ENCODE measurements at places on chromosomes 1 and 21.

DNA sequence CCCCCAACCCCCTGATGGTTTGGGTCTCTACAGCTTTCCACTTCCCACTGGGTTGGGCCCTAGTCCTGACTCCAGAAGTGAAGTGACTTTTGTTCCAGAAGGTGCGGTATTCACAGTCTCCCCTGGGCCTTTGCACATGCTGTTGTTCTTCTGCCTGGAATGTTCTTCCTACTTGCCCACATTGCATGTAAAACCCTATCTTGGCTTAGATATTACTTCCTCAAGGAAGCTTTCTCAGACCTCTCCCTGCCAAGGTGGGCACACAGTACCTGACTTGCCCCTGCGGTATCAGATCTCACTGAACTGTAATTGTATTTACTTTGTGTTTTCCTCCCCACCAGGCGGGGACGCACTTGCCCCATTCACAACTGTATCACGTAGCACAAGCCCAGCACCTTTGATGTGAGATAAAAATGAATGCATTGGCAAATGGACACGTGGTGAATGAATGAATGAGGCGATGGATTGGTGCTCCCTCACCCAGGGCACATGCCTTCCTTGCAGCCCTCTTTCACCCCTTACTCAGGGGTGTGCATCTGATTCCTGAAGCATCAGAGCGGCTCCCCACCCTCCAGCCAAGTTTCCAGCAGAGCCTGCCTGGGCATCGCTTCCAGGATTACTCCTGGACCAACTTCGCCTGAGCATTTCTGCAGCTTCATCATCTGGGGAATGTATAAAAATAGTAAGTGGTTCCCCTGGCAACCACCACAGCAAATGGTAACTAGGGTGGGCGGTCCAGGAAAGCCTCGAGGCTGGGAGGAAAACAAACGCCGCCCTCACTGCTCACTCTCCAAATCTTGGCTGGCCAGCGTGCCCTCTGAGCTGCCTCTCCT, 19.8 kb downstream of the NENF start:
- no peak for DNase-seq

DNA sequence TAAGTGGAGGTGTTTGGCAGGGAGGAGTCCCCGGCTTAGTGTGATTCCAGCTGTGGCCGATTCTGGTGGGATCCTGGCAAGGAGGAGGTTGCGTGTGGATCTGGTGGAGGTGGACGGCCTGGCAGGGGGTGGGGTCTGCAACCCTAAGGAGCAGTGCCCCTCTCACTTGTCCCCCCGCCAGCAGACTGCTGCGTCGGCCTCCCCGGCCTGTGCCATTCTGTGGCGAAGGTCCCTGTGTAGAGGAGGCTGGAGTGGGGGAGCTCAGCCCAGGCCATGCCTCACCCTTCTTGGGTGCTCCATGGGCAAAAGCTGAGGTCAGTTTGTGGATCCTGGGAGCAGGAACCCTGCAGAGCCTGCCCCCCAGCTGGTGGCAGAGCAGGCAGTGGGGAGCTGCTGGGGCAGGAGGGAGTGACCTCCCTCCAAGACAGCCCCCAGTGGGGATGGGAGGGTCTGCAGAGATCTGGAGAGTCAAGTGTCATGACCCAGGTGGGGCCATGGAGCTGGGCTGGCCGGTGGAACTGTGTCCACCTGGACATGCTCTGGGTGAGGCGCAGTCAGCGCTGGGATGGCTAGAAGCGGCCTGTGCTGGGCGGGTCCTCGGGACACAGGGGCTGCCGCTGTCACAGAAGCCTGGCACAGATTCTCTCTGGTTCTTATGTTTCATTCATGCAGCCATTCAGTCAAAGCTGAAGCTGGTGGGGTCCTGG, 5.3 kb downstream of the MIB2 start:
- no peak for DNase-seq

GRCh38 chr1:234536741-234537140, 57.8 kb upstream of the TARBP1 start:
- no peak for DNase-seq

DNA sequence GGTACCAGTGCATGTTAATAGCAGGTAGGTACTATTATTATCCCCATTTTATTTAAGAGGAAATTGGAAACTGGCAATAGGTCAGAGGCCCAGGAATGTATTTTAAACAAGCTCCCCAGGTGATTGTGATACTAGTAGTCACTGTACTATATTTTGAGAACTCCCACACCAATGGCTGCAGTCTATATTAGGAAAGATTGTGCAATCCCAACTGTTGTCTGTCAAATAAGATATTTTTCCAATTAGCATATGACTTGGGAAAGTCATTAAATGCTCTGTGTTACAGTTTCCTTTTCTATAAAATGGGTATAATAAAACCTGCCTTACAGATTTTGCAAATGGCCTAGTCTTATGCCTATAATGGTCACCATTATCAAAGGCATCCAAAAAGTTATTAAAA, 94.2 kb upstream of the DMRTA2 start:
- no peak for DNase-seq

GRCh38 chr1:87826681-87827251, 498.1 kb downstream of the LMO4 start:
- DNase-seq, result peak; percentile 15

GRCh38 chr1:31598980-31599379, 18.5 kb upstream of the HCRTR1 start:
- no peak for DNase-seq

DNA sequence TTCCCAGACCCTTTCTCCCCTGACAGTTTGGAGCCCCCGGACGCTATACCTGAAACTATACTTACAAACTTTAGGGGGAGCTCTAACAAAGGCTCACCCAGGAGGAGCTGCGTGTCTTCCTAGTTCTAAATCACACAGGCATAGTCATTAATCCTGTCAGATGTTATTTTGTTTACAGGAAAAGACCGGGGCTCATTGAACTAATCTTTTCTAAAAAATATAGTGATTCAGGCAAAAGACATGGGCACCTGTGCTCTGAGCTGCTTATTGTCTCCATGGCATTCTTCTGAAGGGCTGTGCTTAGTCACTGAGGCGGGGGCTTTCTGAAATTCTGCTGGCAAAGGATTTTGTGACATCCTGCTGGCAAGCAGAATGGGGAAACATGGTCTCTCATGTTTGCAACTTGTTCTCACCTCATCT, 1577.0 kb downstream of the NCAM2 start:
- peak; percentile 49 for DNase-seq

GRCh38 chr1:42258218-42258617, 76.8 kb downstream of the FOXJ3 start:
- DNase-seq, result no peak

DNA sequence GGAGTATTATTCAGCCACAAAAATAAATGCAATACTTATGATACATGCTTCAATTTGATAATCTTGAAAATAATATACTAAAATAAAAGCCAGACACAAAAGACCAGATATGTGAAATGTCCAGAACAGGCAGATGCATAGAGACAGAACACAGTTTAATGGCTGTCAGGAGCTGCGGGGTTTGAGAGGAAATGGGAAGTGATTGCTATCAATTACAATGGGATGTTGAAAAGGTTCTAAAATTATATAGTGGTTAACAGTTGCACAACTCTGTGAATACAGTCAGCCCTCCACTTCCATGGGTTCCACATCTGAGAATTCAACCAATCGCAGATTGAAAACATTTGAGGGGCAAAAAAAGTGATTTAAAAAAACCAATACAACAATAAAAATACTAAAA, 54.0 kb downstream of the LTN1 start:
- peak; percentile 33 for DNase-seq

DNA sequence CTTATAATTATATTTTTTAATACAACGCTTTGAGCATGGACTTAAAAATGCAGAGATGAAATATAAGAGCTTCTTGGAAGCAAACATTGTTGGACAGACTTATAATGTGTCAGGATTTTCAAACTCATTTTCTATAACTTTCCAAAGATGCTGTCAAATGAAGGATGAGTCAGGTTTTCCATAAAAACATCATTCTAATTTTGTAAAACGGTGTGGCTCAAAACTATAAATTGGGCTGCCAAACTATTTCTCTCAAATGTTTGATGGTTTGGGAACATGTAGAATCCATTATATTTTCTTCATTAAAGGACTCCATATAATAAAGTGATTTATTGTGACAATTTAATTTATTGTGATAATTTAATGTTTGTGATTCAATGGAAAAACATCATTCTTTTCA, 511.2 kb downstream of the USP25 start:
- no peak for DNase-seq

- no peak for DNase-seq
These were observed 106.0 kb downstream of the PTPRU start for GRCh38 chr1:29342351-29342750.

- DNase-seq, result no peak
These were observed 72.2 kb upstream of the GADD45A start for GRCh38 chr1:67612788-67613241.

GRCh38 chr1:10516925-10517676, 42.4 kb downstream of the PEX14 start:
- DNase-seq, result no peak

- DNase-seq, result no peak
These were observed 59.9 kb downstream of the UBE2U start for GRCh38 chr1:64263335-64263734.

GRCh38 chr1:21781815-21782348, 1.1 kb downstream of the USP48 start:
- no peak for DNase-seq

- DNase-seq, result no peak
These were observed 19.6 kb upstream of the LAMC2 start for GRCh38 chr1:183166454-183166853.

DNA sequence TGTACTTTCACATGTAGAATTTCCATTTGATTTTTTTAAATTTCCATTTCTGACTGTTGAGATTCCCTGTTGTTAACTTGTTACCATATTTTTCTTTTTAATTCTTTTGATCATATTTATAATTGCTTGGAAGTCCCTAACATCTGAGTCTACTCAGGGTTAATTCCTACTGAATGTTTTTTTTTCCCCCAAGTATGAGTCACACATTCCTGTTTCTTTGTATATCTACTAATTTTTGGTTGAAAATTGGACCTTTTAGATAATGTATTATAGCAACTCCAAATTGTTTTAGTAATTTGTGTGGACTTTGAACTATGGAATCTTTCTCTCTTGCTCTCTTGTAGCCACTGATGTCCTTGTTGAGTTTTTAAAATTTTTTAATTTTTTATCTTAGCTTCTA, 54.6 kb downstream of the STXBP3 start:
- no peak for DNase-seq

- DNase-seq, result no peak
These were observed 16.1 kb downstream of the SMYD2 start for GRCh38 chr1:214296860-214297745.

GRCh38 chr1:81549588-81550127, 251.1 kb upstream of the ADGRL2 start:
- no peak for DNase-seq

DNA sequence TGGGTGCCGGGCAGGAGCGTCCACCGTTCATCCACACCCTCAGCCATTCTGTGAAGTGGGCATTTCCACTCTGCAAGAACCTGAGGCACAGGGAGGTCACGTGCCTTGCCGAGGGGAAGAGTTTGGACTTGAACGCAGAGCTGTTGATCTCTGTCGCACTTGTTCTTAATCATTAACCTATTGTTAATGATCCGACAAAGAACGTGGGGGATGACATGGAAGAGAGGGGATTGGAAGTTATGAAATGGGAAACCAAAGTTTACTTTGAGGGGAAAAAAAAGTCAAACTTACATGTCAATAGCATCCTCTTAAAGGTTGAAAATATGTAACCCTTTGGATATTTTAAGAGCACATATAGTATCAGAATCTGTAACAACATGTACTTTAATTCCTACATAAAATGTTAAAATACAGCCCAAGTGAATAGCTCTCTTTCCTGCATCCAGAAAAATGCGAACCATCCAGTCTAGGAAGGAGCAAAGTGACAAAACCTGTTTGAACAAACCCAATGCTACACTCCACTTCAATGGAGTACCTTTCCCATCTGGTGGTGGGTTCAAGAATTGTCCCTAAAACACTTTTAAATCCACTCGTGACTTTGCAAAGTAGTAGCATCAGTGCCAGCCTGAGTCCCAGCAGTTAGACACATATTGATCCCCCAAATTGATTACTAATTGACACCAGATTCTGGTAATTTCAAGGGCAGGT, 75.5 kb downstream of the SETD4 start:
- DNase-seq, result no peak

DNA sequence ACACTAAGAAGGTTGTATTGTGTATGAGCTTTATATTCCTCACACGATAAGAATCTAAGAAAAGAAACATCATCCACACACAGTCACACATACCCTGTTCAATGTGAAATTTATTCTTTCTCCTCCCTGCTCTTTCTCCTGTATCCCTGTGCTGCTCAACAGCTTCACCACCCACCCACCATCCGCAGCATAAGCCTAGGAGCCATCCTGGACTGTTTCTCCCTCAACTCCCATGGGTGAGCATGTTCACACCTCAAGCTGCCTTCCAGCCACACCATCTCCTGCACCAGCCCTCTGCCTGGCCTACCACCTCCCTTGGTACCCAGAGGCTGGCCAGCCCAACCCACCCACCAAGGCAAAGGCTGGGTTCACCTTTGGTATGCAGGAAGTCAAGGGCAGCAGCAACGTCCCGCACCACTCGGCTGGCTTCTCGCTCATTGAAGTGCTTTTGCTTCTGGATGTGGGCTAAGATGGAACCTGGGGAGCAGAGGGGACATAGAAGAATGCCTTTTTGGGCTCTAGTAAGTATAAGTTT, 20.3 kb upstream of the KNCN start:
- DNase-seq, result no peak

DNA sequence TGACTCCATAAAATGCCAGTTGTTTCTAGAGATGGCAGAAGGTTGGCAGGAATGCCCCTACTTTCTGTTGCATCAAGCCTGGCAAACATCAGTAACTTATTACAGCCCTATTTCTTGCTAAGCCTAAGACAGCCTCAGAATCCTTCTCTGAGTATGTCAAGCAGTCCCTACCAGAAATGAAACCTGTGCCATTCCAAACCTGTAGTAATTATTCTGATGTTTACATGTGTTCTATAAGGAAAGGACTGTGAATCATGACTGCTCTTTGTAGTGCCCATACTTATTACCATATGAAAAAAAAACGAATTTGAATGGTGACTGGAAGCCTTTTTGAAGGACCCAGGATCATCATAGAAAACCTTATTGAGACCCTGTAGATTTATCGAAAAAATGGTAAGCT, 5.4 kb downstream of the CDCA8 start:
- no peak for DNase-seq

GRCh38 chr1:110645821-110646735, 28.7 kb downstream of the KCNA3 start:
- no peak for DNase-seq

DNA sequence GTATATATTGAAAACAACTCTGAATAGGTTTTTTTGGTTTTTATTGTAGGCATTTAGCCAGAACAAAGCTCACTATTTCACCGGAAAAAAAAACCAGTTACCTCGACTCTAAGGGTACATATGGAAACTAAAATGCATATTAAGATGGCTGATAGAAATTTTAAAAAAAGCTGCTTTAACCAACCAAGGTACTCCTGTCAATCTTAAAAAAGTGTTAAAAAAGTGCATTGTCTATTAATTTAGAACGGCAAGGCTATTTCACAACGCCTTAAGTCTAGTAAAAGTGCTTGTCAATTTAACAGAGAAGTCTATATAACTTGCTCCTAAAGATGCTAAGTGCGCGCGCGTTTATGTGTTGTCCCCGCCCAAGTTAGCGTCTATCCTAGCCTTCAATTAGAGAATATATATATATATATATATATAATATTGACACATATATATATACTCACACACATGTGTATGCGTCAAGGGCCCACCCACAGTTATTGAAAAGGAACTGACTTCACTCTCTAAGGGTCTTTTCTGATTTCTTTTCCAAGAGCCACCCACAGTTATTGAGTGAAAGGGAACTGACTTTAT, 934 bp downstream of the ASPM start:
- no peak for DNase-seq

GRCh38 chr1:82844911-82845827, 1044.4 kb downstream of the ADGRL2 start:
- no peak for DNase-seq

- DNase-seq, result no peak
These were observed 372 bp downstream of the SLC25A44 start for GRCh38 chr1:156194300-156194652.
